ENCODE measurements at places on chromosomes 4 and X.

- peaks cover 5% of the 10 kb centered on the region for H3K36me3 ChIP-seq
- no peak for DNase-seq
- H3K4me3 ChIP-seq = no peak overlapping the region
Observed at GRCh38 chr4:38781854-38782261, 932 bp downstream of the TLR10 start.

DNA sequence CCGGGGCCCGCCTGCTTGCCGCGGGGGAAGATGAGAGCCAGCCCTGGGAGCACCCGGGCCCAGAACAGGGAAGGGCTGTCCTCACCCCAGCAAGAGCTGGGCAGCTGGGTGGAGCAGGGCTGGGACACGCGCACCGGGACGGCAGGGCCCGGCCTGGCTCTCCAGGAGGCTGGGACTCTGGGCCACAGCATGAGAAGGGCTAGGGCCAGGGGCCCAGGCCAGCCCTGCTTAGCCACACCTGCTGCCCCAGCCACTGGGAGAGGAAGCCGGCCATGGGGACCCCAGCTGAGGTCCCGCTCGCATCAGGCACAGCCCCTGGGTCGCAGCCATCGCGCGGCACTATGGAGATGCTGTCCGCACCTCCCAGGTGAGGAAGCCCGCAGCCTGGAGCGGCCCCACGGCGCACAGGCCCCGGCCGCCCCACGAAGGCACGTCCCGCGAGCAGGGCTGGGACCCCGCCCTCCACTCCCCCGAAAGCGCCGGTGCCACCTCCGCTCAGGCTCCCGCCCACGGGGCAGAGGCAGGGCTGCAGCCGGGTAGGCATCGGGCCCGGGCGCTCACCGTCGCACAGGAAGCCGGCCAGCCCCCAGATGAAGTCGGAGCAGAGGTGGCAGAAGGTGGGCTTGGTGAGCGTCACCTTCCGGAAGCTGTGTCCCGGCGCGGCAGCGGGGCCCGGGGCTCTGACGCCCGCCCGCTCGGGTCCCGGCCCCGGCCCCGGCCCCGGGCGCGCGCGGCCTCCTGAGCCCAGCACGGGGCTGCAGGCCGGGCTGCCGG lies 531 bp downstream of the DGKQ start:
- peak; percentile 20 for DNase-seq
- H3K4me1 ChIP-seq = peaks cover 5% of the 10 kb centered on the region
- no peaks in the 10 kb centered on the region for H3K27me3 ChIP-seq

GRCh38 chr4:148852092-148852699 lies 410.0 kb upstream of the NR3C2 start:
- H3K4me3 ChIP-seq = no peak overlapping the region
- no peaks in the 10 kb centered on the region for H3K27me3 ChIP-seq
- H3K36me3 ChIP-seq = no peaks in the 10 kb centered on the region
- DNase-seq = no peak

DNA sequence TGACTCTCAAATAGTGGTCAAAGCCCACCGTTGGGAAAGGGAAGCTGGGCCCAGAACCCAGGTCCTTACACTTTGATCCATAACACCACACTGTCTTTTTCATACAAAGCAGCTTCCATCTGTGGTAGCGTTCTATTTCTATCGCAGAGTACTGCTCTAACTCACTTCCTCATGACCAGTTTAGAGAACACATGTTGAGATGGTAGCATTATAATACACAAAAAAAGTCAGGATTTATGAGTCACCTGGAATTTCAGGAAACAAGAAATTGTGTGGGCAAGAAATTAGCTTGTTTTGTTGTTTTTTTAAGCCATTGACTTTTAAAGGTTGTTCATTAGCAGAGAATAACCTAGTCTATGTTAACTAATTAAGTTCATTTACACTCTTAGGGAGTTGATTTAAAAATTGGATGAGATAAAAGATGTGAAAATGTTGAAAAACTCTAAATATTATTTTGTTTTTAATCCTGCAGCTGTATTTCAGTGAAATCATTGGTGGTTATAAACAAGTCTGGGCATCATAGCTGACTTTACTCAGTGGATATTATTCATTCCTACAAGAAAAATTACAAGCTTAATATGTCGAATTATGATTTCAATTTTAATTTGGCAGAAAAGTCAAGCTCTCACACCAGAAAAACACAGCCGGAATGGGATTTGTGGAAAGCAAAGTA lies 1011.1 kb upstream of the HS3ST1 start:
- DNase-seq = peak; percentile 28
- no peaks in the 10 kb centered on the region for H3K27me3 ChIP-seq
- no peaks in the 10 kb centered on the region for H3K36me3 ChIP-seq
- H3K27ac ChIP-seq = peak overlapping the region; percentile 59

- peak; percentile 60 for DNase-seq
- H3K4me1 ChIP-seq = peaks cover 17% of the 10 kb centered on the region
- H3K27ac ChIP-seq = no peak overlapping the region
- peaks cover 4% of the 10 kb centered on the region for H3K36me3 ChIP-seq
Observed at GRCh38 chr4:6917461-6918271, 8.0 kb downstream of the TBC1D14 start.

DNA sequence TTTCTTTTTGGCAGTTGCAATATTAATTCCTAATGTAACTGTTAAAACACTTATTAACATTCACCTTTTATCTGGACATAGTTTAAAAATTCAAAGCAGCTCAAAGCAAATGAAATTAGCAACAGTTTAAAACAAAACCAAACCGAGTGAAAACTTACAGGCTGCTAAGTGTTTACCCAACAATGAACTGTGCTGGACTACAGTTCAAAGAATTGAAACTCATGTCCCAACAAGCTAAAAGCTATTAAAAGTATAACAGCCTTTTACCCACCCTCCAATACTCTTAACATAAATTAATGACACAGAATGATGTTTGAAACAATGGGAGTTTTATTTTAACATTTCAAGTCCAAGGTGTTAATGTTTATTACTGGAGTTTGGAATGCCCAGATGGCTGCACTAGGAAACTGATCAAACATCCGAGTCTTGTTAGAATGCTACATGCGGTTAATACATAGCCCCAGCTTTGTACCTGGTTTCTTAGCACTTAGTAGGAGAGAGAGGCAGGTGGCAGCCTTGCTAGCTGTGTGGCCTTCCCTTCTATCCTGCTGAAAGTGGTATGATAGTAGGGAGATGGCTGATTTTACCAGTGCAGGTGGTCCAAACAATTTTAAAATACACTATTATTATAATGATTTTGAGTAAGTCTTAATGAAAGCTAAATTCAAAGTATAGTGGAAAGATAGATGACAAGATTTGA lies 21.1 kb upstream of the FRYL start:
- peaks cover 17% of the 10 kb centered on the region for H3K4me1 ChIP-seq
- no peaks in the 10 kb centered on the region for H3K27me3 ChIP-seq
- H3K27ac ChIP-seq = peak overlapping the region; percentile 94
- no peak for DNase-seq
- no peak overlapping the region for H3K4me3 ChIP-seq

DNA sequence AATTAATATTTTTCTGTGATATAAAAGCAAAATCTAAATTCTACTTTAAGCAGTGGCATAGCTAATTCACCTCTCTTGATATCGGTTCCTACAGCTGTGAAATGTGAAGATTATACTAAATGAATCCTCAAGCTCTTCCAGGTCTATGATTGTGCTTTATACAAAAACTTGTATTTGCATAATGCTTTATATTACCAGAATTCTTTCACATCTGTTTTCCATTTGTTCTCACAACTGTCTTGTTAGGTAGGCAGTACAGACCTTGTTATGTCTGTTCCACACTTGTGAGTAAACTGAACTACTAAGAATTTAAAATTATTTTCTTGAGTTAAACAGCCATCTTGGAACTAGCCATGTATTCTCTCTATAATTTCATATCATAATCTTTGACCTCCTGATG lies 184.9 kb downstream of the RAPGEF2 start:
- H3K27me3 ChIP-seq = no peaks in the 10 kb centered on the region
- no peak overlapping the region for H3K27ac ChIP-seq
- H3K4me3 ChIP-seq = no peak overlapping the region

DNA sequence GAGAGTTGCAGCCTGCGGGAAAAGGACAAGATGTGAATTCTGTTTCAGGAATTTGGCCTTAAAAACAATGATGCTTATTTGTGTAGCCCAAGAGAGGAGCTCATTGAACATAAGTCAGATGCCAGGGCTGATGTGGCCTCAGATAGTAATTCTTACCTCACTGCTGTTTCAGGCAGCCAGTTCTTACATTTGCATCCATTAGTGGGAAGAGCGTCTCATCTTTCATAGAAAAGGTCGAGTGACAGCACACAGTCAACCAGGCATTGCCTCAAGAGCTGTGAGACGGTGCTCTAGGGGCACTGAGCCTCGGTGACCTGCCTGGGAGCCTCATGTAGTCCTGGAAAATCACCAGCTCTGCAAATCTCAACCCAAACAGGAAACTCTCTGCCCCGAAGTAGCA lies 174.9 kb upstream of the FRG1 start:
- H3K4me3 ChIP-seq = no peak overlapping the region
- H3K36me3 ChIP-seq = no peaks in the 10 kb centered on the region
- H3K4me1 ChIP-seq = no peaks in the 10 kb centered on the region
- DNase-seq = no peak

DNA sequence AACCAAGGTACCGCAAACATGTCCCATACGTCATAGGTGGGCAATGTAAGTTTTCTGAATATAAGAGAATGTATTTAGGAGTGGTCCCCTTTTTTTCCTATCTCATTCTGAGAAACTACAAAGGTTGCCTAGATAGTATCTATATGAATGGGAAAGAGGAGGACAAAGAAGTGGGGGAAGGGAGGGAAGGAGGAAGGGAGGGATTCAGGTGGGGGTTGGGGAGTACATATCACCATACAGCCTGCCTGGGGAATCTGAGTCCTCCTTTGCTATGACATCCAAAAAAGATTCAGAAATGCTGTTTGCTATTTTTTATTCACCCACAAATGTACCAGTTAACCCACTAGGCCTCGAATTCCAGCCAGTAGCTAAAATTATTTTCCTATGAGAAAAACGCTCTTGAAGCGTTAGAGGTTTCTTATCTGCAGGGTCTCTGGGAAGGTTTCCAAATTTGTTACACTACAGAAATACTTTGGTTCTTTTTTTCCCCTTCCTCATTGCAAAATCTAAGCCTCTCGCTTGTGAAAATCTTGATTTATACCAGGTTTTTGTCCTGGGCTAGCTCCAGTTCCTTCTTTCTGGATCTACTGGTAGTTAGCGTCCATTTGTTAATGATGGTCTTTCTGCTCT lies 212.9 kb downstream of the NSUN7 start:
- DNase-seq = no peak
- no peak overlapping the region for H3K4me3 ChIP-seq
- peak overlapping the region; percentile 11 for H3K27ac ChIP-seq
- H3K27me3 ChIP-seq = no peaks in the 10 kb centered on the region
- peaks cover 37% of the 10 kb centered on the region for H3K36me3 ChIP-seq
- no peaks in the 10 kb centered on the region for H3K4me1 ChIP-seq

DNA sequence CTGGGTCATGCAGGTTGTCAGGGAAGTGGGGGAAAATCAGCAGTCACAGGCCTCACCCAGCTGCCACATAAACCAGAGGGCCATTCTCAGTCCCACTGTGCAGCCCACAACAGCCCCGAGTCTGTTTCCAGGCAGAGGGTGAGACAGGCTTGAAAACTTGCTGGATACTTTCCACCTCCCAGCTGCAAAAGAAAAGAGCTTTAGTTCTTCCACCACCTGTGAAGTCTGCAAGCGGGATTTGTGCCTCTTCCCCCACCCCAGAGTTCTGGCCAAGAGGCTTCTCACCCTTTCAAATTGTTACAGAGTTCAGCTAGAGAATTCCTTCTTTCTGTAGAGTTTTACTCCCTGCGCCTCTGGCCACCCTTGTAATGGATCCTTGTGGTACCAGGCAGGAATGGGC lies 115.5 kb upstream of the ZDHHC15 start:
- no peaks in the 10 kb centered on the region for H3K36me3 ChIP-seq
- no peaks in the 10 kb centered on the region for H3K27me3 ChIP-seq
- H3K4me1 ChIP-seq = no peaks in the 10 kb centered on the region
- H3K4me3 ChIP-seq = no peak overlapping the region
- H3K27ac ChIP-seq = no peak overlapping the region

Data from MCF 10A (cell line).